ENCODE measurements at places on chromosomes 13 and 19. TPM values are rescaled to one million over a fixed set of nuclear protein-coding genes. Genes with fewer than 3 reads are reported as not detected.

Gene VSIG10L
- 2.4 TPM for total RNA-seq

Gene ZNF613
- 6.5 TPM for total RNA-seq

Gene CEACAM16
- total RNA-seq: not detected

Gene GARIN5A
- 1.2 TPM for total RNA-seq

Gene COX7A1
- 4.9 TPM for total RNA-seq

Gene TSSK6
- 1.1 TPM for total RNA-seq

Gene MIR17HG
- 8.2 TPM for total RNA-seq

Gene OR4F17
- not detected for total RNA-seq

Gene DACT3
- total RNA-seq: not detected

Gene ZNF226
- 12.0 TPM for total RNA-seq

Gene PGLYRP2
- total RNA-seq: not detected

Gene FPR2
- total RNA-seq: not detected

Gene NLRP9
- not detected for total RNA-seq

Gene TMEM238
- total RNA-seq: 0.39 TPM

Gene ZNF132
- total RNA-seq: 14.6 TPM

Gene ZNF208
- 7.5 TPM for total RNA-seq

Gene GMIP
- 10.5 TPM for total RNA-seq

Gene CYP2F1
- total RNA-seq: not detected

Gene CEACAM6
- not detected for total RNA-seq

Gene UBE2L5
- not detected for total RNA-seq

Gene CEACAM7
- not detected for total RNA-seq

Gene TMPRSS9
- total RNA-seq: not detected

Gene SHANK1
- total RNA-seq: not detected

Gene IRS2
- total RNA-seq: 9.8 TPM

Gene ELSPBP1
- not detected for total RNA-seq

Gene PRTN3
- total RNA-seq: not detected

Gene KLK4
- total RNA-seq: not detected

Gene PTPRH
- 0.22 TPM for total RNA-seq

Gene AMER2
- 0.43 TPM for total RNA-seq

Gene ZNF57
- 3.1 TPM for total RNA-seq

Gene PNMA8A
- under 0.01 TPM for total RNA-seq
